ENCODE measurements at places on chromosomes 5 and 9. TPM values are rescaled to one million over a fixed set of nuclear protein-coding genes. Genes with fewer than 3 reads are reported as not detected.

GRCh38 chr5:145825751-145826180 is 9.4 kb downstream of the PRELID2 start:
- DNase-seq, result no peak

- no peak for DNase-seq
These were observed 78.3 kb upstream of the SEMA6A start for GRCh38 chr5:116652903-116653302.

GRCh38 chr5:123718238-123718637 is 206.3 kb downstream of the CSNK1G3 start:
- no peak for DNase-seq

The NRG2 gene
- total RNA-seq, result 2.1 TPM

The LCN2 gene
- 10.6 TPM for total RNA-seq

The PDE6A gene
- total RNA-seq, result not detected

Data from thyroid gland (tissue), 4 donors.